NCI-H460 (cell line): ENCODE measurements at places on chromosomes 3 and 15. TPM values are rescaled to one million over a fixed set of nuclear protein-coding genes. Genes with fewer than 3 reads are reported as not detected.

The CDHR4 gene
- not detected in 2 replicates for total RNA-seq

DNA sequence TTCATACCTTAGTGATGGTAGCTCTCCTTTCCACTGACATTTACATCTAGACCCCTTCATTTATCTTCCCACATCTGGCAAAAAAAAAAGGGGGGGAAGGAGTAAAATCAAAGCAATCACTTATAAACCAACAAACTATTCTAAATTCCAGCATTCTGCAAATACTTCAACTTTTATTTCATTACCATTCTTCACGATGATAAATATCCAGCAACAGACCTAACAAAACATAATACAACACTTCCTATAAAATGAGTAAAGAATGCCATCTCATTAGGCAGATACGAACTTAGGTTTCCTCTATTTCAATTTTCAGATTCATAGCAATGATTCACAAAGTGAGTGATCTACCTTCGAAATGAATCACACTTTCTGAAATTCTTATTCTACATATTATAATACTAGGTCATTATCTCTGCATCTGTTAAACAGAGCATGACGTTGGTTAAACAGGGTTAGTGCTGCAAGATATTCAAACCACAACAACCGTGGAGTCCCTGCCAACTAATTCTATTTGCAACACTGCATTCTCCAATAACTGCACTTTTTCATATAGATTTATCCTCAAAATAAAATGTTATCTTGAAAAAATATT lies at the start of gene LRRFIP2:
TSS of gene LRRFIP2 (minus strand) at position 51 of the 595 bp plus-strand sequence. CDS start 25,599 bp downstream, outside the sequence.
- no peak for DNase-seq

GRCh38 chr3:129070086-129070885 lies 9.7 kb downstream of the GP9 start:
- no peak for DNase-seq

The GP9 gene
- not detected in 2 replicates for total RNA-seq

- DNase-seq, result no peak
Observed at GRCh38 chr3:119018690-119019463, 15.8 kb downstream of the IGSF11 start.

The CYP1A1 gene
- not detected in 2 replicates for total RNA-seq

DNA sequence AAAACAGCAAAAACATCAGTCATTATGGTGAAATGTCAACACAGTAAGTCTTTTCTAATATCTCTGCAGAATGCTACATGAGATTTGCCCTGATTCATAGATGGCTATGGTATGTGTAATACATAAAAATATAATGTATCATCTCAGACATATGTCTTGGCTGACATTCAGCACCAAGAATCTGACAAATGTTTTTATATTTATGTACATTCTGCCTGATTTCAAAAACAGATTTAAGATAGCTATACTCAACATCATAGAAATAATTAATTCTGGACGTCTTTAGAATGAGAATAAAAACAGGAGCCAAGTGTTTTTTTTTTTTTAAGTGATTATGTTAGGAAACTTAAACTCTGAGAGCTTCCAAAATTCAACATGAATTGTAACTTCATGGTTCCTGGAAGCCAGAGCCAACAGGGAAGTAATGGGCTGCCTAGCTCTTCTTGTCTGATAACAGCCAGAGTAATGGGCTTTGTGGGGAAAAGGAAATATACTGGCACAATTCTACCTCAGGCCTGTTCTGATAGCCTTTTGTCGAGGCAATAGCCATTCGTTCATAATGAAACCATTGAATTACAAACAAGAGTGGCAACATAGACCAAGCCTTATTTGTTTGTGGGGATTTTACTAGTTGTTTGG lies 184.4 kb downstream of the VGLL4 start:
- no peak for DNase-seq

DNA sequence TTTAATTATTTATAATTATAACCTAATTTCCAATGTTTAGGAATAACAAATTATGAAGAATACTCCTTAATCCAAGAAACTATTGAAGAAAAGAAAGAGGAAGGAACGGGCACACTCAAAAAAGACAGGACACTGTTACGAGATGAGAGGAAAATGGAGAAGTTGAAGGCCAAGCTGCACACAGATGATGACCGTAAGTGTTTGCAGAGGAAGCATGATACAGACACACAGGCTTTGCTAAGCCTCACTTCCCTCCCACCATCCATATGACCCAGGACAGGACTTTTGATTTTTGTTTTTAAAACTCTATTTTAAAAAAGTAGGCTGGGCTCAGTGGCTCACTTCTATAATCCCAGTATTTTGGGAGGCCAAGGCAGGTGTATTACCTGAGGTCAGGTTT lies 389.4 kb upstream of the TPM1 start:
- DNase-seq, result no peak

The SLC6A1 gene
- total RNA-seq, result not detected in 2 replicates

- DNase-seq, result no peak
Observed at GRCh38 chr15:92315595-92316211, 78.0 kb upstream of the ST8SIA2 start.

GRCh38 chr3:127307112-127307835 lies 19.4 kb upstream of the PRR20G start:
- DNase-seq, result no peak

GRCh38 chr3:17908399-17909191 lies 166.2 kb upstream of the TBC1D5 start:
- no peak for DNase-seq

GRCh38 chr3:114384558-114384903 lies 90.7 kb downstream of the TIGIT start:
- DNase-seq, result no peak

The GLDN gene
- total RNA-seq, result 4.6 and 4.9 TPM in 2 replicates

GRCh38 chr3:122774564-122774963 lies 19.1 kb downstream of the HSPBAP1 start:
- peak; percentile 51 for DNase-seq

GRCh38 chr3:44074181-44074580 lies 167.5 kb upstream of the TOPAZ1 start:
- no peak for DNase-seq

DNA sequence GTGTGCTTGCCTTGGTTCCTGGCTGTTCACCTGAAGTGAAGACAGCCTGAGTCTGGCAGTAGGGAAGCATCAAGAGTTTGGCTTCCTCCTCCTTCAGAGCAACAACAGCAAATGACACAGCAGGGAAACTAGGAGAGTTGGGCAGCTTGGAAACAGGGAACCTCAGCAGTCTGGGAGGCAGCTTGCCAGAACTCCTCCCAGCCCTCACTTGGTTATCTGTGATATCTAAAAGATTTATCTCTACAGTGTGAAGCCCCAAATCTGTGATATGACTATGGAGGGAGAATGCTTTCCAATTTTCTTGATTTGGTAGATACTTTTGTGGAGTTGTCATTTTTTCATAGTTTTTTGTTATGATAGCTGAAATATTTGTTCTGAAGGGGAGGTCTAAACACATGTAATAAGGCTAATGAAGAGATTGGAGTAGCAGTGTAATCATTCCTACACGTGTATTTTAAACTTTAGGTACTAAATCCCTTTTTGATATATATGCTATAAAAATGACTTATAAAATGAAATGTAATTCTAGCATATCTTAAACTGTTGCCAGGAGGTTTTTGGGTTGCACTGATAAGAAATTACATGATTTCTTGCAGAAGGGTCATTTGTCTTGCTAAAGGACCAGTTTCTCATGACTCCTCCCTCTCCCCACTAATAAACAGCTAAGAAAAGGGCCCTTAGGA lies 20.8 kb downstream of the UBE2E1 start:
- DNase-seq, result no peak

DNA sequence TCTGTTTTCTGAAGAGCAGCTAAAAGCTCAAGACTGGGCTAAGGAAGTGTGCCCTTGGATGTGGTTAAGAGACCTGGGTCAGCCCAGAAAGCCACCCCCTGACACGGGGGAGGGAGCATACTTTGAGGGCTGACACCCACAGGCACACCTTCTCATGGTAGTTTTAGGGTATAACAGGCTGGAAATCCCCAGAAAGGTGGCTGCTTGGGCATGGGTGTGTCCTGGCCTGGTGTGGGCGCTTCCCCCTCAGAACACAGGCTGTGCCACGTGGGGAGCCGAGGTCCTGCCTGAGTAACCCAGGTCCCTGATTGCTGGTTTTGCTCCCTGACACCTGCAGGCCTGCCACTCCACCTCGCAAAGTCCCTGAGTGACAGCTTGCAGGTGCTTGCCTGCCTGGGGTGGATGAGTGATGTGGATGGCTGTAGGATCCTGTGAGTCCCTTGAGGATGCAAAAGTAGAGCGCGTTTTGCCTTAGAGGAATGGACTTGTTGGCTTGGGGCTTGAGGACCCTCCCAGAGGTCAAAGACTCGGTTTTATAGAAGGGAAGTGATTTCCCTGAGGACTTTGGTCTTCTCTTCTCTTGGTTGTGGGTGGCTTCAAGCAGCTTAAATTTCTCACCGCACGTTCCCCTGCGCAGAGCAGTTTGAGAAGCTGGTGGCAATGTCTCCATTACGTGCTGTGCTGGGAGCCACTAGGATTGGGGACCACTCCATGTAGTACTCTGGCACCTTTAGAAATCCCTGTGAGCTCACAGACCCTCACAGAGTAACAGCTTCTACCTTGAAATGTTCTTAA lies 94.4 kb downstream of the DNASE1L3 start:
- DNase-seq, result no peak

DNA sequence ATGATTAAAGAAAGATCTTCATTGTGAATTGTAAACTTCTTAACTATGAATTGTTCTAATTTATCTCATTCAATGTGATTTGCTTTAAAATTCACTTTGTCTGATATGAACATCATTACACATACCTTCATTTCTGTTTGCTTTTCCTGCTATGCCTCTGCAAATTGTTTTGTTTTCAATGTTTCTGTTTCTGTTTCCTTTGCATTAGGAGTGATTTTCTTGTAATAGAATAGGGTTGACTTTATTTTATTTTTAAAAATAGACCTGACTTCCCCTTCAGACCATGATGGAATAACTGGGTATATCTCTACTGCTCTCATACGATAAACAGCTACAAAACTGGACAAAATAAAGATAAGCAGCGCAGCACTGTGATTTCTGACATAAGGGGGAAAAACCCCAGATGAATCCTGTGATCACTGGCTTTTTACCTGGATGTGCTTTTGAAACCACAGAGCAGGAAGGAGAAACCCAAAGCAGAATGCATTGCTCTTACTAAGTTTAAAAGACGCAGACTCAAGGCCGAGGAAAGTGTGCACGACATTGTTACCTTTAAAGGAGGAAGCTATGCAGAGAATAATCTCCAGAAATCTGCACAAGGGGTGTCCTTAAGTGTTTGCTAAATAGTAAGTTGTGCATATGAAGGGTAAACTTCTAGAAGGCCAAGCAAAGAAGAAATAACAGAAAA lies 420.2 kb downstream of the TBC1D5 start:
- DNase-seq, result no peak

GRCh38 chr3:149340310-149340933 lies 7.0 kb upstream of the TM4SF18 start:
- DNase-seq, result no peak

DNA sequence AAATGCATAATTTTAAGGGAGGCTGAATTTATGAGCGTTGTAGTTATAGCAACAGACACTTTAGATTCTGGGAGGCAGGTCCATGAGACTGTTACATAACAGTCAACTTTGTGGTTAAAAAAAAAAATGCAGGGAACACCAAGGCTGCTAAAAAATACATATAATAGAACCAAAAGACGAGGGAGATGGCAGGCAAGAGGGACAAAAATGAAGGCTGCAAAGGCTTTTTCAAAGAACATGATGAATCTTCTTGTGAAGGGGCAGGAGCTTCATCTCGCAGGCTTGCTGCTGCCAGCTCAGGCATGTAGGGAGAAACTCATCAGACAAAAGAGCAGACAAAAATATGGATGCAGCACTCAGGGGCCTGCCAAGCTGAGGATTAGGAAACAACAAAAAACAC lies 243.9 kb downstream of the SHQ1 start:
- DNase-seq, result no peak

DNA sequence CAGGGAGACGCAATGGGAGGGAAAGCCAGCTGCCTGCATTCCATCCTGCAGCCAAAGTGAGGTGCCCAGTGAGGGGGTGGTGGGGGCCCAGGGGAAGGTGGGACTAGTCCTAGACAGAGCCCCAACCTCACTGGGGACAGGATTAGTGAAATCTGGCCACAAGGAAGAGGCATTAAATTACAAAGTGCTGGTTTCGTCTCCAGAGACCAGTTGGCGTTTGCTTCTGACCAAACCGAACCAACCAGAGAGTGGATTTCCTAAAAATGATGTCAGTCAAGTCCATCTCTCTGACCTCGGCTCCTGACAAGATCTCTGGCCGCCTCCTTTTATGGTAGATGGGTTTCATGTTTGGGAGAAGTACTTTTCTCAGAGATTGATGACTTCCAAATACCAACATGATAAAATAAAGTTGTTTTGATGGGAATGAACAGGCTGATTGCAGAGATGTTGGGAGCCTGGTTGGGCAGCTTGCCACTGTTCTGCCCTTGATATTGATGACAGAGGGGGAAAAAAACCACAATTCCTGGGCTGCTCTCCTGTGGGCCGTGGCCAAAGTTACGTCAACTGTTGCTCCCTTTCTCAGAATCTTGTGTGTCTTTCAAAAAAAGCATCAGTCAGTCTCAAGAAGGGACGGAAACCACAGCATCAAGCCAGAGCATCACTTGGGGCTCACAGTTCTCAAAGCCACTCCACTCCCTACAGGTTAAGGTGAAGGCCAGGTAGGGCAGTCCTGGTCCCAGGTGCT lies 24.6 kb downstream of the ITGA11 start:
- no peak for DNase-seq

The SYNPR gene
- not detected in 2 replicates for total RNA-seq

DNA sequence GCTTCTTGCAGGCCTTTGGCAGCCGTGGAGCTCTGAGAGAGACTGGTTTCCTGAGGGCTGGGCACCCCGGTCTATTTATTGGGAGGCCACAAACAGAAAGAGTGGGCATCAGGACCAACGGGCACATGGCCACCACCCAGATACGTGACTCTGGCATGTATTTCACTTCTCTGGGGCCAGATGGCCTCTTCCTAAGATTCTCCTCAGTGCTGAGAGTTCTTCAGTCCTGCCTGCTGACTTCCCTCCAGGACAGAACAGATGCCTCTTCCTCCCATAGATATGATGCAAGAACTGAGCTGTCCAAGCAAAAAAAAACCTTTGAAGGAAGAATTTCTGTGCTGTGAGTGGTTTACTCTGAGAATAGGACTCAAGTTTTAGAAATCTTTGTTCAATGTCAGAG lies 107.7 kb downstream of the IGF2BP2 start:
- DNase-seq, result no peak

The RPL15 gene
- total RNA-seq, result 2,396 and 2,437 TPM in 2 replicates

DNA sequence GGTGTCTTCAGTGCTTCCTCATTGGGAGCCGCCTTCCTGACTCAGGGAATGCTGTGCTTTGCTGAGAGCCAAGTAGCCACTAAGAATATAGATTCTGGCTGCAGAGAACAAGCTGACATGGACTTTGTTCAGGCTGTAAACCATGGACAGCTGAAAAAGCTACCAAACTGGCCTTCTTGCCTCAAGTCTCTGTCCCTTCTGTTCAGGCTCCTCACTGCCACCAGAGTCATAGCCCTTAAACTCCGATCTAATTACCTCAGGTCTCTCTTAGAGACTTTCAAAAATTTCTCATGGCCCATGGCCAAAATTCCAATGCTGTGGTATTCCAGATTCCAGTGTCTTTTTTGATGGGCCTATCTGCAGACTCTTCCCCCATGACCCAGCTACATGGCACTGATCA lies 19.4 kb upstream of the PTX3 start:
- no peak for DNase-seq

The ZIC4 gene
- not detected in 2 replicates for total RNA-seq
